ENCODE measurements at places on chromosomes 6 and 20.

DNA sequence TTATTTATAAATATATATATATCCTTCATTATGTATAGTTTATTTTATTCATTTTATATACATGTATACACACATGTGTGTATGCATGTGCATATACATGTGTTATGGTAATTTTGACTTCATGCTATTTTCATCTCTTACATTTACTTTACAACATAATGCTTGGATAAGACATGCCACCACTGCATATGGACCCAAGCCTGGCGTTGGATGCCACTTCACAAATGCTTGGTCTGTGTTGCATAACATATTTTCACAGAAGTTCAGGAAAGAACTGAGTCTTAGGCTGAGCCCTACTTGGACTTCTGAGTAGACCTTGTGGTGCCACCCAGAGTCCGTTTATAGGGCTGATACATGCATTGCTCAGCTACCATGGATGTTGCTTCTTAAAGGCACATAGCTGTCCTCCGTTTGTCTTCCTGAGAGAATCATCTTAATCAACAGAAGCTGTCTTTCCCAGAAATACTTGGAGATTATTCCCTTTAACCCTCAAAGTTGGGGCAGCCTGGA, 337.8 kb downstream of the BTBD3 start:
- no peak for DNase-seq

DNA sequence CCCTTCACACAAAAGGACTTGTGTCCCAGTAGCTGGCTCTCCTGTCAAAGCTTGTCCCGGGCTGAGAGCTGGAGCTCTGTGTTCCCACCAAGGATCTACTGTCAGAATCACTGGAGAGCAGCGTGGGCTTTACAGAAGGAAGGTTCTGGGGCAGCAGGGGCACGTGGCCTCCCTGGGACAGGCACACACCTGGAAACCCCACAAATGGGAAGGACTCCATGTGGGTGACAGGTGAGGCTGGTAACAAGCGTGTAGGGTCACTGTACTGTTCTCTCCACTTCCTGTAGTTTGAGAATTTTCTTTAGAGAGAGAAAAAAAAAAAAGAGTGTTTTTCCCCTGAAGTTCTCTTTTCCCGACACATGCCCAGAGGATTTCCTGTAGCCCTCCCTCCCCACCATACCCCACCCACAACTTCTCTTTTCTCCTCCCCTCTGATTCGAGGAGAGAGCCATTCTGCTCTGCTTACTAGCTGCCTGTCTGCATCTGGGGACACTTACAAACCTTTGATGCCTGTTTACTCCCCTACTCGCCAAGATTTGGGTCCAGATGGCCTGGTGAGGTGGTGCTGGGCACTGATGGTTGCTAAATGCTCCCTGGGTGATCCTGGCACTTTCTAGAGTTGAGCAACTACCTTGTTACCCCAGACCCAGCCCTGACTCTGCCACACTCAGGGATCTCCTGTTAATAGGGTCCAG, 84.1 kb upstream of the SIRPA start:
- DNase-seq, result no peak

GRCh38 chr6:37643851-37644672, 53.6 kb downstream of the MDGA1 start:
- DNase-seq, result no peak

GRCh38 chr6:89792881-89793280, 26.7 kb downstream of the MDN1 start:
- no peak for DNase-seq
